ENCODE measurements at places on chromosomes 6 and 20.

DNA sequence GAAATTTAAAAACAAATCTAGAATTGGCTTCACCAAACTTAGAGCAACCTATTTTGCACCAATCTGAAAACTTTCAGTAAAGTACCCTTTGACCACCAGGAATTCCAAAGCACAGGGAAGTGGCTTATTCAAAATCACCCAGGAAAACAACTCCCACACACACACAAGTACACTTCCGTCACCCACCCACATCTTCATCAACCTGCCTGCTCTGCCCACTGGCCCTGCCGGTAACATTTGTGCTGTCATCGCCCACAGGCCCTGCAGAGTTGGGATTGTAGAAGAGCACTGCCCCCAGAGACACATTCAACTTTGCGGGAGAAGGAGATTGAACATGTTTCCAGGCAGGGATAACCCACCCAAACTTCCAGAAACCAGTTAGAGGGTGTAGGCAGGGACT lies 19.3 kb upstream of the SCML4 start:
- DNase-seq: no peak

DNA sequence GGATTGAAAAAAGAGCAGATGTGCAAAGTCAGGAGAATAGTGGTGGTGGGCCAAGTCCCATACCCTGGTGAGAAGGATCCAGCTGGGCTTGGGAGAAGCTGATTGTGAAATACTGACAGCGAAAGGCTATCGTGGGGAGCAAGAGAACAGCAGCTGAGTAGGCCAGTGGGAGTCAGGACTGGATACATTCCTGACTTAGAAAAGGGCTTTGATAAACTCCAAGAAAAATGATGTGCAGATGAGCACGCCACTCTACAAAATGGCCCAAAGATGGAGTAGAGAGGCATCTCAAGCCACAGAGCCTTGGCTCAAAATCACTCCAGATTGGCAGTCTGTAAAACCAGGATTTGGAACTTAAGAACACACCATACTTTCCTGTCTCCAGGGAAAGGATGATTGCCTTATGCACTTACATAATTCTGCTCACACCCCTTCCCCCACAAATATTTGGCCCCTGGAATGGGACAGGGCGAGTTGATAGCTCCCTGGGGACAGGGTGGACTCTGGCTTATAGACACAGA lies 578.7 kb downstream of the MAFB start:
- DNase-seq: no peak

GRCh38 chr6:130843575-130844320 lies 16.5 kb downstream of the SMLR1 start:
- no peak for DNase-seq

DNA sequence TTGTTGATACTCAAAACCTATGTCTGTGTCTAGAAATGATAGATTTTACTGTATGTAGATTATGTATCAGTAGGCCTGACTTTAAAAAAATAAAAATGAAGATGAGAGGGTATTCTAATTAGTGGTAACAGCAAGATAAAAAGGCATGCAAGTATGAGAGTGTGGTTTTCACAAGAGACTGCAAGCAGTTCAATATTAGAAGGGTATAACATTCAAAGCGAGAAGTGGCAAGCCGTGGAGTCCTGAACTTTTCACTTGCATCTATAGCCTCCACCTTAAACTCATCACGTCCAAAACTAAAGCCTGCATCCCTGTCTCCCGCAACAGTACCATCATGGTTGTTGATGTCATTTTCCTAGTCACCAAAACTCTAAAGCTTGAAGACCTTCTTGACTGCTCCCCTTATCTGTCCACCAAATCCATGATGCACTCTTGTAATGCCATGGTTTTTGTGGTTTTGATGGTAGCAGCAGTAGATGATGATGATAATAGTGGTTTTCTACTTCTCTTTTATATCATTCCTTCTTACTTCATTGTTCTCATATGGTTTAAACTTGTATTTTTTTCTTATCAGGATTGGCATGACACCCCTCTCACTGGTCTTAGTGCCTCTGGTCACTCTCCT lies 9.2 kb upstream of the CGA start:
- no peak for DNase-seq

DNA sequence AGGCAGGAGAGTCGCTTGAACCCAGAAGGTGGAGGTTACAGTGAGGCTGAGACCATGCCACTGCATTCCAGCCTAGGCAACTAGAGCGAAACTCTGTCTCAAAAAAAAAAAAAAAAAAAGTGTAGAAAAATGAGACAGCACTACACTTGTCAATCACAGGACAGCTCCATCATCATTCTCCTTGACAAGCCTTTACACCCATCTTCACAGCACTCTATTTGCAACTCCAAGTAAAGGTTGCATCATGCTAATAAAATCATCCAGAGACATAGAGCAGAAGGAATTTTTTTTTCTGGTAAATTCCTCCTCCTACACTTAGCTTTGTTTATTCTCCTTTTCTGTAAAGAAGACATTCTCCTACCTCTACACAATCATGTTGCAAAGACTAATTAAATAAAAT lies 791.0 kb upstream of the HS3ST5 start:
- DNase-seq: no peak

DNA sequence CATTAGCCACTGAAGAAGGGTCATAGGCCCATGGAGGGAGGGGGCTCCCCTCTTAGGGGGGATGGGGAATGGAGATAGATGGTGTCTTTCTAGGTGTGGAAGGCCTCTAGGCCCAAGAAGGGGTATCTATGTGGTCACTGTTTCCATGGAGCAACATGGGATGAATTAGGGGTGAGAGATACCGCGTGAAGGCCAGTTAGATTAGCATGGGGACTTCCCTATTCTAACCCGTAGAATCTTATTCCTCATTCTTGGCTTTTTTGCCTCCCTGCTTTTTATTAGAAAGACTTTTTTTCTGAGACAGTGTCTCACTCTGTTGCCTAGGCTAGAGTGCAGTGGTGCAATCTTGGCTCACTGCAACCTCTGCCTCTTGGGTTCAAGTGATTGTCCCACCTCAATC lies 3.2 kb downstream of the RAB44 start:
- no peak for DNase-seq

- no peak for DNase-seq
These were observed 54.2 kb upstream of the MLN start for GRCh38 chr6:33857932-33858475.

DNA sequence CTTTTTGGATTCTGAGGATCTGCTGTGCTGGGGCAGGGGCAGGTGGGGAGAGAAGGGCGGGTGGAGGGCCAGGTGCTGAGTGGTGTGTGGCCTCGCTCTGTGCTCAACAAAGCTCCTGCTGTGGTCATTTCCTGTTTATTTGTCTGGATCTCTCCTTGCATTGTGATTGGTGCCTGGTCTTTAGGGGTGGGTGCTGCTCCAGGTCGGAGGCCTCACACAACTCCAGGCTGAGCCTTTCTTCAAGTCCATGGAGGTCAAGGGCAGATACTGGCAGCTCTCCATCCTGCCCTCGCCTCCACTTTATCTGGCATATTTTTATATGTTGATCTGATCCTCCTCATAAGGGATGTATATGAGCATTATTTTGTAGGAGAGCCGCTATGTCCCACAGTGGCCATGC lies 36.2 kb downstream of the HLA-F start:
- no peak for DNase-seq

- DNase-seq: peak; percentile 19
These were observed 61.8 kb downstream of the RPP40 start for GRCh38 chr6:4941782-4942672.

- DNase-seq: no peak
These were observed 906 bp upstream of the BTN3A2 start for GRCh38 chr6:26363882-26364701.

- no peak for DNase-seq
These were observed 265.3 kb upstream of the BMP2 start for GRCh38 chr20:6502219-6502618.

GRCh38 chr6:14406614-14407331 lies 289.2 kb downstream of the CD83 start:
- no peak for DNase-seq

- DNase-seq: no peak
These were observed 18.3 kb downstream of the BTN2A1 start for GRCh38 chr6:26475823-26476729.

DNA sequence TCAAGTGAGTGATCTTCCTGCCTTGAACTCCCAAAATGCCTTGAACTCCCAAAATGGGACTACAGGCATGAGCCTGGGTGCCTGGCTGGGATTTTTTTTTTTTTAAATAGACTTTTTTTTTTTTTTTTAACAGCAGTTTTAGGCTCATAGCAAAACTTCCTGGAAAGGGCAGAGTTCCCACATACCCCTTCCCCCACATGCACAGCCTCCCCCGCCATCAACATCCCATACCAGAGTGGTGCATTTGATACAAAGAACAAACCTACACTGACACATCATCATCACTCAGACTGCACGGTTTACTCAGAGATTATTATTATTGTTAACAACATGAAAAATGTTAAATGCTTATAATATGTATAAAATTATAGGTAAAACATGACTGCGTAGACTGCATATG lies 26.0 kb downstream of the UQCC1 start:
- no peak for DNase-seq

DNA sequence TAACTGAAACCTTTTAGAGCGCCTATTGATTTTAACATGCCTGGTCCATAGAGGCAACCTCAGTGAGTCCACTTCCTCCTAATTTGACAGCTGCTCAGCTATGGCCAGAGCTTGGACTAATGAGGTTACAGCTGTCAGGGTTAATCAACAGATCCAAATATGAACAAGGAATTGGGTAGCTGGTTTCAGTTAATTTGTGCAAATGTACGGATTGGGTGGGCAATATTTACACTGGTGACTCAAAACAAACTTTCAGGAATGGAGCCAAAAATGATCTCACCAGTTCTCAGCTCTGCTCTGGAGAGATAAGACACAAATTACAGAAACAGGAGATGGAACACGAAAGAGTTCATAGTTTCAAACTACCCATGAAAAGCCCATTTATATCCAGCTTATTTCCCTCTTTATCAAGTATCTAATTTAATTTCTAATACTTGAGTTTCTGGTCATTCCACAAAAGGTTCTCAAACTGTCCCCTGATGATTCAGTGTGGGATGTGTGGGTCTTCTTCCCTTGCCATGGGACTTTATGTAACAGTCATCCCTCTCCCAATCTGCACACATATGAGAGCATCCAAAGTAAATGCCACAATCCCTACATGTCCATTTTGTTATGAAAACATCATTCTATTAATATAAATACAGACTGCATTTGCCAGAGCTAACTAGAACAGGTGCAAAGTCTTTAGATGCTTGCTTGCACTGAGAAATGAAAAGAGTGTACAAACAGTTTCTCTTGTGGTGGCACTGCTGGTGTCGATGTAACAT lies 149.9 kb downstream of the RPS12 start:
- DNase-seq: no peak

GRCh38 chr6:36330366-36330765 lies 6.3 kb downstream of the BNIP5 start:
- DNase-seq: no peak

DNA sequence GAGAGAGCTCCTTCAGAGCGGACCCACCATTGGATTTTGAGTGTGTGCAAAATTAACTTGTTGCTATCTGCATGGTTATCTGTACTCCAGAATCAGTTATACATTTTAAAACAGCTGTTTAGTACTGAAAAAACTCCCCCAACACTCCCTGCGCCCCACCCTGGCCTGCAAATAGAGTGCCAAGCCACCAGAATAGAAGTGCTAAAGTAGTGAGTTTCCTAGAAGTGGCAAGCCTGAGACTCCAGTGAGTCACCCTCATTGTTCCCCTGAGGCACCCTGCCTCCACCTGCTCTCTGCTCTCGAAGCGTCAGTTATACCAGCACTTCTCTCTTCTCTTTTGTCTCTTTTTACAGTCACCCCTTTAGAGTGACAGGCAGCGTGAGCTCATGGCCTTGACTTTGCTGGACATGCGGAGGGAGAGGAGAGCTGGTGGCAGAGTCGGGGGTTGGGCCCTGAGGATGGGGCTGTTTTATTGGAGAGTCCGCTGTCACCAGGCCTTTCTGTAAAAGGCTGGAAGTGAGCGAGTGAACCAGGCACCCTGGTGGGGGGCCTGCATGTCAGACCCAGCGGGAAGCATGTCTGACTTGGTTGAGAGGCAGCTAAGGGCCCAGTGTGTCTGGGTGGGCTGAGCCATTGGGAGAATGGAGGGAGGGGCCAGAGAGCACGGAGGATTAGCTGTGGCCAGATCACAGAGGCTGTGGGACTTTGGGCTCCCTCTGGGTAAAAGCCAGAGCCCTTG lies 10.4 kb downstream of the IGF2R start:
- peak; percentile 39 for DNase-seq

- DNase-seq: no peak
These were observed 85.4 kb downstream of the SLX4IP start for GRCh38 chr20:10520528-10520927.

GRCh38 chr20:61112515-61112914 lies 139.5 kb upstream of the CDH4 start:
- no peak for DNase-seq

DNA sequence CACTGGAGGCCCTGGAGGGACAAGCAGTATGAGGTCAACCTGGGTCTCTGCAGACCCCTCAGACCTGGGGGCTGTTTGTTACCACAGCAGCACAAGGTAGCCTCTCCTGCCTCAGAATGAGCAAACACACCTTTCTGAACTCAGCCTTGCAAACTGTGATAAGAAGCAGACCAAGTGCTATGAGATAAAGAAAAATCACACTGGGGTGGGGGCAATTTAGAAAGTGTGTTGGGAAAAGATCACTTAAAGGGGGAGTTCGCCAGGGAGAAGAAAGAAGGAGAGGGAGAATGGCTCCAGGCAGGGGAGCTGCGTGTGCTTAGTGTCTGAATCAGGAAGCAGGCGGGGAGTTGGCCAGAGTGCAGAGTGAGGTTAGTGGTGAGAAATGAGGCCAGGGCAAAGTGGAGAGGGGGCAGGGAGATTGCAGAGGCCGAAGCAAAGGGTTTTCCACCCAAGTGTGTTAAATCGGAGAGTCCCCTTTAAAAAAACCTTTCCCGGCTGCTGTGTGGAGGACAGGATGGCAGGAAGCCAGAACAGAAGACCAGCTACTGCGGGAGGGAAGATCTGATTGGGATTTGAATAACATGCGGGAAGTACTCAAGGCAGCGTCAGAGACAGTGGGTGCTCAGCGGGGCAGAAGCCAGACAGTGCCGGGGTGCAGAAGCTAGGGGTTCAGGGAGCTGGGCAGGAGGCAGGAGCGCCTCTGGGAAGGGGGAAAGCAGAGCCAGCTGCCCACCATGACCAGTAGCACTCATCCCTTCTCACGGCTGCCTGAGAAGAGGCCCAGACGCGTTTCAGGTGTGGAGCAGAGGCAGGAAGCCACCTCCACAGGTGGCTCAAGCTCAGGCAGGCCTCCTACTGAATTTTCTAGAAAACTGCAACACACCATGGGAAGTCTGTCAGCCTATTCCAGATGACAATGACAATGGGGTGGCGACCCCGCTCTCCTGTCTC lies 9.0 kb downstream of the ADA start:
- DNase-seq: no peak

All from stimulated activated CD4-positive, alpha-beta T cell treated with anti-CD3 and anti-CD28 coated beads, TNF-alpha, amount 100 ng/mL, for 4 hours (primary cell).